ENCODE measurements at places on chromosomes 16 and 17. TPM values are rescaled to one million over a fixed set of nuclear protein-coding genes. Genes with fewer than 3 reads are reported as not detected.

Gene GRAPL
- polyA plus RNA-seq: 2.5 TPM

Gene RAP1GAP2
- 26.3 TPM for polyA plus RNA-seq

Gene EVI2B
- 2.7 TPM for polyA plus RNA-seq

Gene TBC1D3E
- not detected for polyA plus RNA-seq

Gene DPEP2
- 0.57 TPM for polyA plus RNA-seq

Gene CIAPIN1
- polyA plus RNA-seq: 103 TPM

Gene PRSS53
- 0.60 TPM for polyA plus RNA-seq

Gene SPNS3
- polyA plus RNA-seq: 2.4 TPM

Gene PIRT
- polyA plus RNA-seq: not detected

Gene SYCE1L
- polyA plus RNA-seq: 2.3 TPM

Gene CDIP1
- 19.8 TPM for polyA plus RNA-seq

Gene TUBB3
- polyA plus RNA-seq: 7.6 TPM

Gene GNGT2
- 1.1 TPM for polyA plus RNA-seq

Gene PIMREG
- polyA plus RNA-seq: 20.2 TPM

Gene TAT
- 0.03 TPM for polyA plus RNA-seq

Gene RBFOX1
- polyA plus RNA-seq: 3.4 TPM

Gene GRB7
- 29.0 TPM for polyA plus RNA-seq

Gene MPP2
- 5.6 TPM for polyA plus RNA-seq

Gene CARD14
- 0.83 TPM for polyA plus RNA-seq

Gene EFNB3
- 23.7 TPM for polyA plus RNA-seq

Gene KRT39
- not detected for polyA plus RNA-seq

Gene KRTAP1-5
- polyA plus RNA-seq: not detected

Gene FOXC2
- polyA plus RNA-seq: 35.0 TPM

Gene HGS
- 88.6 TPM for polyA plus RNA-seq

Gene SLC16A11
- 0.55 TPM for polyA plus RNA-seq

Gene HSPB9
- polyA plus RNA-seq: 0.14 TPM

Gene CDH1
- polyA plus RNA-seq: 90.0 TPM

Gene TEKT1
- 1.2 TPM for polyA plus RNA-seq

Gene NPIPA7
- 4.3 TPM for polyA plus RNA-seq

Gene MYO1D
- polyA plus RNA-seq: 30.5 TPM

Gene PYY
- polyA plus RNA-seq: 0.26 TPM

Gene TNFRSF13B
- not detected for polyA plus RNA-seq

Gene PIK3R6
- polyA plus RNA-seq: 1.2 TPM

Gene USP31
- polyA plus RNA-seq: 5.7 TPM

Gene KRT20
- polyA plus RNA-seq: 0.37 TPM

Gene SLC38A8
- polyA plus RNA-seq: 0.17 TPM

Gene RNF157
- polyA plus RNA-seq: 27.5 TPM

Gene RASD1
- polyA plus RNA-seq: 0.71 TPM

Gene ARHGAP44
- polyA plus RNA-seq: 7.8 TPM

Gene AATF
- polyA plus RNA-seq: 54.2 TPM

Gene CENPN
- 23.3 TPM for polyA plus RNA-seq

Gene ADAD2
- not detected for polyA plus RNA-seq

Gene HASPIN
- polyA plus RNA-seq: 3.6 TPM

Gene FBXW10
- 0.58 TPM for polyA plus RNA-seq

Gene GJD3
- not detected for polyA plus RNA-seq

Gene MT1A
- not detected for polyA plus RNA-seq

Gene ABR
- 49.5 TPM for polyA plus RNA-seq

Gene SLC52A1
- 0.25 TPM for polyA plus RNA-seq

Gene TEX19
- not detected for polyA plus RNA-seq

Gene TBC1D10B
- polyA plus RNA-seq: 28.4 TPM

Gene MMP28
- polyA plus RNA-seq: 1.4 TPM
